ENCODE measurements at places on chromosomes 5 and 9.

DNA sequence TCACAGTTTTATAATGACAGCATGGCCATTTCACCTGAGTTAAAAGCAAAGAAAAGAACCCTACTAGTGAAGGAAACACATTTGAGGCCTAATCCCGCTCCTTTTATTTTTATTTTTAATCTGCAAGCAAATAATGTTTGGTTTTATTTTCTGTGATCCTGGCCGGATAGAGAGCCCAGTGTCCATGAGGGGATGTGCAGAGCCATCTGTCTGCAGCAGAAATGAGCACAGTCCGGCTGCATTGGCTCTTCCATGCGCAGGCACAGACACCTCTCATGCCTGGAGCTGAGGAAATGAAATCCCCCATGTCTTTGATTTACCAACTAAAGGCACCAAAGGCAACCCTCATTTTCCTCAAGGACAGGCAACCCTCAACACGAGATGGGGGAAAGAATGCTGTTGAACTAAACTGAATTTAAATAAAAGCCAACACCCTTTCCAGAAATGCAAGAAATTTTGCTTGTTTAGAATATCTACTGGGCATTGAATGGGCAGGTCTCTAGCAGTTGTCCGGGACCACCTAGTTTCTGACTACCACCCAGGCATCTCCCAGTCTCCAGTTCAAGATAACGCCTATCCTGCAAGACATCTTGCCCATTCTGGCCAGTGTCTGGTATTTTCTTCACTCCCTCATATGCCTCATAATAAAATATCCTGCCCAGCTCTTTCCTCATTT, 47.9 kb upstream of the SEMA6A start:
- DNase-seq, result no peak

GRCh38 chr9:13487936-13488335, 208.4 kb upstream of the MPDZ start:
- no peak for DNase-seq

DNA sequence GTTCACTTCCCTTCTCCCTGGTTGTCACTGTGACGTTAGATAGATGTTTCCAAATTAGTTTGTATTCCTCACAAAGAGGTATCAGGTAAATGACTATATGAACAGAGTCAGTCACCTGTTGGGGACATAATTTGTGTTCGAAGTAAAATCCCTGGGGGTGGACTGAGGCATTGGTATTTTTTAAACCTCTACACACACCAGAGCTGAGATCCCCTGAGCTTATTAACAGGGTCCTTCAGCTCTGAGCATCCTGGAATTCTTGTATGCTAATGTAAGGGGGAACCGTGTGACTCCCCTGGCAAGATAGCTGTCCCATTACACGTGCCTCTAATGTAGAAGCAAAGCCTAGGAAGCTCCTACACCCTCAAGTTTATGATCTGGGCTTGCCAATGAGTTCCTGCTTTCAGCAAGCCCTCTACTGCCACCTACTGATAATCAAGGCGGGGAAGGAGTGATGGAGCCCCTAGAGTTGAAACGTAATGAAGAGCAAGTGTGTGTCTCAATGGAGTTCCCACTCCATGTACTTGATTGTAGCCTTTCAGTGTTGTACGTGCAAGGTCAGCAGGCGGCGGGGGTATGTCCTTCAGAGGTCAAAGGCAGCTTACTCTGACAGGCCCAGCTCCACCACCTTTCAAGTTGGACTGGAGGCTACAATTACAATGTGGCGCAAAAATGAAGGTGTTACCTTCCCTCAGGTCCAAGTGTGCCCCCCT, 14.4 kb downstream of the PRKACG start:
- peak; percentile 32 for DNase-seq

GRCh38 chr9:80134487-80134886, 562.7 kb downstream of the TLE4 start:
- DNase-seq, result no peak

- DNase-seq, result no peak
These were observed 61.3 kb upstream of the MOCS2 start for GRCh38 chr5:53170746-53171349.

DNA sequence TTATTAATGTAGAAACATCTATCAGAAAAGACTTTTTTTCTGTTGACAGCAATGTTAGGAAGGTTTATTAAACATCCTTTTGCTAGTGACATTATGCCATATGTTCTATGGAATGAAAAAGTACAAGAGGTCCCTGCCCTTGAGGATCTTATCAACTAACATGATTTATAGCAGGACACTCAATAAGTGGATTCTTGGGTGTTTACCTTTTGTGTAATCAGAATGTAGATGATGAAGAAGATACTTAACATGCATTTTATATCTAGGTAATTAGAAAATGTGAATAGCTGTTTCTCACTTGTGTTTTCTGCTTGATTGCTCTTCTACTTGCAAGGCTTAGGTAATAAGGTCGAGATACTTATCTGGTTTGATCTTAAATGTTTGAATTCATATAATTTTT, 4.9 kb downstream of the HMGCR start:
- DNase-seq, result no peak

GRCh38 chr5:124707520-124707919, 38.9 kb downstream of the ZNF608 start:
- no peak for DNase-seq

GRCh38 chr5:157800137-157800536, 56.6 kb downstream of the LSM11 start:
- no peak for DNase-seq

GRCh38 chr9:137647096-137647714, 28.4 kb downstream of the EHMT1 start:
- no peak for DNase-seq

DNA sequence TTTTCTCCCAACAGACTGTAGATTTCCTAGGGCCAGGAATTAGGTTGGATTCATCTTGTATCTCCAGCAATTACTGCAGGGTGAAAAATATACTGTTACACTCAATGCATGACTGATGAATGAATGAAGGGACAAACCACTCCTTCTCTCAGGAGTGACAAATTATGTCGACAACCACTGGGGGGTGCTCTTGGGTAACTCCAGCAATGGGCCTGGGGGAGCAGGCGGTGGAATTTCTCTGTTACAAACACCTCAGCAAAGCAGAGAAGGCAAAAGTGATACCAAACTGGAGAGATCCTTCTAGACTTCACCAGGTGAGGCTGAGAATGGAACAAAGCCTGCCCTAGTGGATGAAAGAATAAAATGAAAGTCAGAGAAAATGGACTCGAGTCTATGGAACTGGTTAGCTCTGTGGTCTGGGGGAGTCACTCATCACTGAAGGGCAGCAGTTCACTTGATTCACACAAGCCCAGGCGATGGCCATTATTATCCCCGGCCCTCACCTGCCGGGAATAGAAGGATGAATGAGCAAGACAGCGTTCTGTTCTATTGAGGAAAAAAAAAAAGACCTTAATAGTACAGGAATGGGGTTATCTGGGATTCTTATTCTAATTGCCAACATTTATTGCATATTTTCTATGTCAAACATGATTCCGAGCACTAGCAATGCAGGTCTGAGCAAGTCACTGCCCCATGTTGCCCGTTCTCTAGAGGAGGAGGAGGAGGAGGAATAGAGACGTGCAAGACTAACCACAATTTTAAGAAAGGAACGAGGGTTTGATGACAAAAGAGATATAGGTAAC, 341.1 kb downstream of the ASTN2 start:
- no peak for DNase-seq

- DNase-seq, result no peak
These were observed 54.3 kb downstream of the NUP214 start for GRCh38 chr9:131179561-131180219.

DNA sequence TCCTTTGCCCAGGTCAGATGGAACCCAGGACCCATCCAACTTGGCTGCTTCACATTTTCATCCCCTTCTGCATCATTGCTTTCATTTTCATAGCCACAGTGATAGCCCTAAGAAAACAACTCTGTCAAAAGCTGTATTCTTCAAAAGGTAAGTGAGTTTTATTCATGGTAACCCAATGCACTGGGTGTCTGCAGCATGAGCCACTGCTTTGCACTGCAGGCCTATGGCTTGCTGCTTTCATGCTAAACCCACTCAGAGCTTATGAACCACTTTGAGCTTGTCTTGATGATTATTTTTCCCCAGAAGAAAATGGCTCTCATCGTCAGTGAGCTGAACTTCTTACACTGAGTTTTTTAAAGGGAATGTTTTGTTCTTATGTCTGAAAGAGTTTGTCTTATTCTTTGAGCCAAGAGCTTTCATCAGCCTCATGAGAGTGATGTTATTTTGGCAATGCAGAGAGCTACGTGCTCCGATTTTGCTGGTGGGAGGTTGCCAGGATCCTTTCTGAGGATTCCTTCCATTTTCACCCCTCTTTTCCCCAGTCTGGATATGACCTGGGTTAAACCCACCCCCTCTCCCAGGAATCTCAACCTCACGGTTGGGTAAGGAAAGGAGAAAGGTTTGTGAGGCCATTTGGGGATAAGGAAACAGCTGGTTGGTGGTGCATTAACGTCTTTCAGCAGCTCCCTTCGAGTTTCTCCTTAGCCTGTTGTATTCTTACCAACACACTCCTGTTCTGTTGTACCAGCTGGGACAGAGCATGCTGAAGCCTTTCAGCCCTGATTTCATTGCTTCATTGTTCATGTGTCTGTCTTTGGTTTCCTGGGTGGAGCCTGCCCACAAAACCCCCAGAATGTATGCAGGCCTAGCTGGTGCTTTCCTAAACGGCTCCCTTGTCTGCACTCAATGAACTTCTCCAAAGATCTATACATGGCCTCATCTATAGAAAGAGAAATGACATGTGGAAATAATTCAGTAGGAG, 47.6 kb downstream of the PDCD1LG2 start:
- no peak for DNase-seq

- no peak for DNase-seq
These were observed 375.9 kb upstream of the TLE4 start for GRCh38 chr9:79195879-79196278.

DNA sequence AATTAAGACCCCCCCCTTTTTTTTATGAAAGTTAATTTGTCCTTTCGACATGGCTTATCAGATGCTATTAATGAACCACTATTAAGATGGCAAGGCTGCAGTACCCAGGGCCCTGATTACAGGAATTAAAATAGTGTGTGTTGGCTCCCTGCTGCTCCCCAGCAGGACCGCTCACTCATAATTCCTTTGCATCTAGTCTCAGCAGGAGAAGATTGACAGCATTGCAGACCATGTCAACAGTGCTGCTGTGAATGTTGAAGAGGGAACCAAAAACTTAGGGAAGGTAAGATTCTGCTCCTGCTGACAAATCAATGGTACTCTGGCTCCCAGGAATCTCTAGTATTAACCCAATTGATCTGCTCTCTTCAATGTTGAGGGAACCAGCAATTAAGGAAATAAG, 61.0 kb downstream of the STX17 start:
- no peak for DNase-seq

- DNase-seq, result no peak
These were observed 555.2 kb upstream of the GRAMD2B start for GRCh38 chr5:125868036-125868435.

DNA sequence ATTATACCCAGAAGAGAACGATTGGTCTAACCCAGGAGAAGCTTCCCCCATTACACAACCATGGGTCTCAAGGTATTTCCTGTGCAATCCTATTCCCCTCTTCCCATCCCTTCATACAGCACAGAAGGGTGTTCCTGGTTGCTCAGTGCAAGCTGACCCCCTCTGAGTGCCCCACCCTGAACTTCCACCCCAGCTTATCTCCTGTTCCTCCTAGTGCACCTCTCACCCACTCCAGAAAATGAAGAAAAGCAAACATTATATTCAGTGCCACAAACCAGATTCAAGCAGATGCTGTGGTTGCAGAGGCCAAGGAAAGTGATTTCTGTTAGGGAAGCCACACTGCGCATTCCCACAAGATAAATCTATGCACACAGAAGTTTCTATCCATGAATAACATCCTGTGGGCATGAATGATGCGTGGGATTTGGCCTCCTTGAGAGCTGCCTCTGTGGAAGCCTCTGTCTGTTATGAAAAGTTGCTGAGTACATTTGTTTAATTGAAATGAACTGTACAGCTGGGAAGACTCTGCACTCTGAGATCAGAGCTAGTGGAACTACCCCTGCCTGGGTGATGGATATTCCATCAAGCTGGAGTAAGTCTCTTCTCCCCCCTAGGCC, 2.2 kb upstream of the OR2S2 start:
- DNase-seq, result no peak

- DNase-seq, result no peak
These were observed 170.0 kb downstream of the TMEM38B start for GRCh38 chr9:105864248-105864898.

GRCh38 chr5:155189476-155189875, 175.9 kb downstream of the KIF4B start:
- no peak for DNase-seq

DNA sequence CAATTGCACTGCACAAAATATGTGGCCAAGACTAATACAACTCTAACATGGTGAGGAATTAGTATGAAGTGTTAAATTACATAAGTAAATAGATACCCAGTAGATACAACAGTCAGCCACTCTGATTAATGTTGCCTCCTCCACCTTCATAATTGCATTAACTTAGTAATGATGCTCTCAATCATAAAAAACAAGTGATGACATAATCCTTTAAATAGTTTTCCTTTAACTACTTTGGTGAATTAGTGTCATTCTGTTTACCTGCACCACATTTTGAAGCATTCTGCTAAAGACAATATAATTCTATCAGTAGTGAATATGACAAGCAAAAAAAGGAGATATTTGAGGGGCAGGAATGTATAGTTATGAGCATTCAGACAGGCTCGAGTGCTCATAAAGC, 265.9 kb upstream of the SLC24A2 start:
- DNase-seq, result no peak

GRCh38 chr5:76716456-76717157, 681 bp downstream of the F2R start:
- no peak for DNase-seq

GRCh38 chr9:12681620-12682019, 11.6 kb upstream of the TYRP1 start:
- no peak for DNase-seq

DNA sequence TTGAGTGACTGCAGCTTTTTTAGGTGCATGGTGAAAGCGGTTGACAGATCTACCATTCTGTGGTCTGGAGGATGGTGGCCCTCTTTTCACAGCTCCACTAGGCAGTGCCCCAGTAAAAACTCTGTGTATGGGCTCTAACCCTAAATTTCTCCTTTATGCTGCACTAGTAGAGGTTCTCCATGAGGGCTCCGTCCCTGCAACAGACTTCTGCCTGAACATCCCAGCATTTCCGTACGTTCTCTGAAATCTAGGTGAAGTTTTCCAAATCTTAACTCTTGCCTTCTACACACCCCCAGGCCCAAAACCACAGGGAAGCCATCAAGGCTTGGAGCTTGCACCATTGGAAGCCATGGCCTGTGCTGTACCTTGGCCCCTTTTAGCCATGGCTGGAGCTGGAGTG, 1898.1 kb upstream of the NUDT12 start:
- no peak for DNase-seq

GRCh38 chr9:13027879-13028278, 251.6 kb downstream of the MPDZ start:
- no peak for DNase-seq

GRCh38 chr5:104178829-104179456, 616.4 kb upstream of the NUDT12 start:
- DNase-seq, result no peak

DNA sequence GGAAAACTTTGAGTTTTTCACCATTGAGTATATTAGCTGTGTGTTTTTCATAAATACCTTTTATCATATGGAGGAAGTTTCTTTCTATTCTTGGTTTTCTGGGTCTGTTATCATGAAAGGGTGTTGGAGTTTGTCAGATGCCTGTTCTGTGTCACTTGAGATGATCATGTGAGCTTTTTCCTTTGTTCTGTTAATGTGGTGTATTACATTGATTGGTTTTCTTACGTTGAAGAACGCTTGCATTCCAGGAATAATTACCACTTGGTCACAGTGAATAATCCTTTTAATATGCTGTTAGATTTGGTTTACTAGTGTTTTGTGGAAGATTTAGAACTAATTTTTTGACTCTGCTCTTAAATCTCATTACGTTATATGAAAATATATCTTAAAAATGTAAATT, 7.8 kb downstream of the PLEKHG4B start:
- no peak for DNase-seq

All from activated naive CD4-positive, alpha-beta T cell (primary cell).